ENCODE measurements at places on chromosomes 5 and 9.

DNA sequence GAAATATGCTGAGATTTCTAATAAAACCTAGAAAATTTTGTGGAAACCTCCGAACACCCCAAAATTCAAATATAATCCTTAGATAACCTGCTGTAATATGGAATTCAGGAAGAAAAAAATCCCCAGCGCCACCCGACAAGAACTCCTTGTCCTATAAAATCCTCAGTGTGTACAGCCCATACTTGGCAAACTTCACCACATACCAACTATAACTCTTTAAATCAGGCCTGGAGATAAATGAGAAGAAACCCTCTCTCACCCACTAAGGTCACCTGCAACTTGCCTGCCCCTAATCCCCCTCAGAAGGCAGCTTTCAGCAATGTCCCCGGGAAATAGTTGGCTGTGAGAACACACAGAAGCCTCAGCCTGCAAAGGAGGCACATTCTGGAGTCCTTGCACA, 90.5 kb downstream of the SH3TC2 start:
- DNase-seq, result no peak

DNA sequence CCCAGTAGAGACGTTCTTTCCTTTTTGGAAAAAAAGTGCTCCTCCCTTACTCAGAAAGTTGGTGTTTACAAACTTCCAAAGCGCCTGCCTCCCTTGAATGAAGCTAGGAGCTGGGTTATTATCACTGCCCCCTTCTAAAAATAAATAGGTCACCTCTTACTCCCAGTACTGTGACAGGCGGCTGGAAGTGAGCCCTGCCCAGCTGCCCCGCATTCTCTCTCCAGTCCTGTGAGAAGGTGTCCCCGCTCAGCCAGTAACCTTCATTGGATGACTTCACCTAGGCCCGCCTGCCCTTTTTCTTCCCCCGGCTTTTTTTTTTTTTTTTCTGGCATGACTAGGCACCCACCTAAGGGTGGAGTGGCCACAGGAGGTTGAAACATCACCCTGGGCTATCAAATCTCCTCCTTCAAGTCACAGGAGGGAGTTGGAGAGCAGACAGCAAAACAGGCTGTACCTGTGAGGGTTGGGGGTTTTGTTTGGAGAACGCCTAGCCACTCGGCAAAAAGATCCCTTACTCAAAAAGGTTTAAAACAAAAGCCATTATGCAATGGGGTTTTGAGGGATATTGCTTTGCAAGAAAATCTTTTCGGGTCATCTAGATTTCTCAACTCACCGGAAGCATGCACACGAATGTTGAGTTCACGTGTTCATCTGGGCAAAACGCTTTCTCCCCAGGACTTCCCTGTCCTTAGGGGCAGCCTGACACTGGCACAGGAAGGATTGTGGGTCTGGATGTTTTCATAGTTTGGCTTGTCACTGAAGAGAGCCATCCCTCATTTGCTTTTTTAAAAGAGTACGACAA, 43.3 kb upstream of the ZNF622 start:
- no peak for DNase-seq

DNA sequence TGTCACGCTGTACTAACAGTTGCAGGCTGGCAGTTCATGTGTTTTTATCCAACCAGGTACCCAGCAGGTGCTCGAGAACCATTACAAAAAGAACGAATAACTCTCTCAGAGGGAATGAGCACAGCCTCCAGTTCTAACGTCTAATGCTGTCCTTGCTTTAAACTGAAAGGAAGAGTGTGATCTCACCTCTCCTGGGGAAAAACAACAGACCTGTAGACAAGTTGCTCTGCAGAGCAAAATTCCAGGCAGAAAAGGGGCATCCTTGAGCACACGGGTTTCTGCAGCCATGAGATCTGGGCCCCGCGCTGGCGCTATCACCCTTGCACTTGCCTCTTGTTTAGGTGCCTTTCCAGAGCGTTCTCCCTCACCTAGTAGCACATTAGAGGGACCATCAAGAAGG, 92.5 kb upstream of the DNAH5 start:
- no peak for DNase-seq

GRCh38 chr5:21931116-21931515, 922.0 kb downstream of the CDH12 start:
- DNase-seq, result no peak

GRCh38 chr5:79111960-79112702, 522 bp downstream of the BHMT start:
- DNase-seq, result no peak

DNA sequence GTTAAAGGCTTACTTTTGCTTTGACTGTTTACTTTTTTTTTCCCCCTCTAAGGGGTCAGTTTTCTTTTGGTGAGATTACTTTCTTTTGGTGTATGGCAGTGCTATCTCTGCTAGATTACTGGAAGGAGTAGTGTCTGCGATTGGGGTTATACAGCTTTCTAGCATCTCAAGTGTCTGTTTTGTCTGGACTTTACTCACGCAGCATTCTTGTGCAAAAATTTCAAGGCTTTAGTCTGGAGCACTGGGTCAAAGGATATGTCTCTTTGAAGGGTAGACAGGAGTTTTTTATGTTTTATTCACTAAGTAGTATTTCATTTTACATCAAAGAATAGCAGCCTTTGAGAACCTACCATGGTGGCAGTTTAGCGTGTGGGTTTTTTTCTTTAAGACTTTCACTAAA, 52.6 kb downstream of the NDUFS4 start:
- no peak for DNase-seq

GRCh38 chr9:79685577-79685976, 113.8 kb downstream of the TLE4 start:
- no peak for DNase-seq

- DNase-seq, result no peak
Measured at GRCh38 chr5:31232273-31232888, 38.9 kb downstream of the CDH6 start.

- DNase-seq, result no peak
Measured at GRCh38 chr9:128469070-128469469, 13.3 kb downstream of the ODF2 start.

GRCh38 chr5:32520972-32521371, 64.4 kb upstream of the SUB1 start:
- DNase-seq, result no peak

- no peak for DNase-seq
Measured at GRCh38 chr9:129539446-129539845, 81.5 kb downstream of the C9orf50 start.

DNA sequence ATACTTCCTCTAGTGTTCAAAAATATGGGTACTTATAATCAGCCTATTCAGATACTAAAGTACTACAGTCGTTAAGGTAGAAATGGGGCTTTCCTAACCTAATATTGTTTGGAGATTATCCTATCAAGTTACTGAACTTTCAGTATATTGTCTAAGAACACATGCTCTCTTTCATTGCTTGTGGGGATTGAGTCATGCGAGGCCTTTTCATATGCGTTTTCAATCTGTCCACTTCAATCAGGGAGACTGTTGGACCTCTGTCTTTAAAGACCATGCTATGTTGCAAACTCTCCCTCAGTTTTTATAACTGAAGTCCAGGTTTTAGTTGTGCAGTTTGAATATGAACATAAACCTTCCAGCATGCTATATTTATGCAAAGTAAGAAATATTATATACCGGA, 15.0 kb downstream of the PRR16 start:
- no peak for DNase-seq

DNA sequence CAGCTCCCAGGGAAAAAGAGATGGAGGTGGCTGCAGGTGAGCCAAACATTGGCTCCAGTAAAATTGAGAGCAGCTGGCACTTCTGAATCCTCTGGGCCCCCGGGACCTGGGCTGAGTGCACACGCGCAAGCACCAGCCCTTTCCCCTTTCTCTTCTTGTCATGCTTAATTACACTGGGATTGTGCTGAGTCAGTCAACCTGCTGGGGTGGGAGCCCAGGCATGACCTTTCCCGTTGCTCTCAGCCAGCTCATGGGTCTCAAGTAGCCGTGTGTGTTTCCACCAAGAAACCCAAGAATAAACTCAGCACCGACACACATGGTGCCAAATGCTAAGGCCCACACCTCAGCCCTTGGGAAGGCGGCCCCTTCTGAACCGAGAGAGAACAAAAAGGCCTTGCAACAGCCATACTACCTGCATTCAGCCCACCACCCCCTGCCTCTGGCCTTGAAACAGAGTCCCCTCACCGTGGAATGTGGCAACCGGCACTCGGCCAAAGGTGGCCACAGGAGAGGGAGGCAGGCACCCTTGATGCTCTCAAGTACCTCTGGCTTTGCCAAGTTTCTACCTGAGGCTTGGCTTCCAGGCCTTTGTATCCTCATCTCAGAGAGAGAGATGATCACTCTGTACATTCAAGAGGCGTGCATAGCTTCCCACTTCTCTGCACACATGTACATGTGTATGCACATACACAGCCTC, 28.1 kb downstream of the SLIT3 start:
- DNase-seq, result no peak

DNA sequence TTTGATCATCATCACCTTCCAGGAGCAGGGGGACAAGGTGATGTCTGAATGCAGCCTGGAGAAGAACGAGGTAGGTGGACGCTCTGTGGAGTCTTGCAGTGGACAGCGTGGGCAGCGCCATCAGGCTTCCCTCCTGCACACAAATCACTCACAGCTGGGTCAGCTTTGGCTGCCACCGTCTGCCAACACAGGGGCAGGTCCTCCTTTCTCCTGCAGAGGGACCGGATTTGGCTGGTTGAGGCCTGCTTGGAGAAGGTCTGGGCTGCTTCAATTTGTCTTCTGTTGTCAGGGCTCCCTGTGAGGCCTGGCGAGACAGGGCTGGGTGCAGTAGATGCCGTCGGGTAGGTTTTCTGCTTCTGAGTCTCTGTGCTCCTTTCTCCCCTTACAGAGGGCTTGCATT, 180.6 kb downstream of the CACNA1B start:
- DNase-seq, result no peak

GRCh38 chr5:141615991-141616720, 2.6 kb downstream of the DIAPH1 start:
- DNase-seq, result no peak

DNA sequence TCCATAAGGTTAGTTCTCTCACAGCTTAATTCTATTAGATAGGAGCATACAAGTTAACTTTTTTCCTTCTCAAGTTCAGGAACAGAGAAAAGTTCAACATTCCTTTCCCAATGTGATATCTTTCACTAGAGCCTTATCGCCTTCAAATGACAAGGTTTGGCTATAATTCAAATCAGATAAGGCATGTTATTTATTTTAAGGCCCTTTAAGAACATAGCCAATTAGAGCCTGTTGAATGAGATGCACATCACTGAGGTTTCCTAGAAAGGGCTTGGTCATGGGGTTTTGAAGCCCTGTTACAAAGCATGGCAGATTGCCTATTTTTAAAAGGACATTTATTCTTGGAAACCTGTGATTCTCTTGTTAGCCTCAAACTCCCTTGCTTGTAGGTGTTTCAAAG, 123.4 kb downstream of the BASP1 start:
- no peak for DNase-seq

DNA sequence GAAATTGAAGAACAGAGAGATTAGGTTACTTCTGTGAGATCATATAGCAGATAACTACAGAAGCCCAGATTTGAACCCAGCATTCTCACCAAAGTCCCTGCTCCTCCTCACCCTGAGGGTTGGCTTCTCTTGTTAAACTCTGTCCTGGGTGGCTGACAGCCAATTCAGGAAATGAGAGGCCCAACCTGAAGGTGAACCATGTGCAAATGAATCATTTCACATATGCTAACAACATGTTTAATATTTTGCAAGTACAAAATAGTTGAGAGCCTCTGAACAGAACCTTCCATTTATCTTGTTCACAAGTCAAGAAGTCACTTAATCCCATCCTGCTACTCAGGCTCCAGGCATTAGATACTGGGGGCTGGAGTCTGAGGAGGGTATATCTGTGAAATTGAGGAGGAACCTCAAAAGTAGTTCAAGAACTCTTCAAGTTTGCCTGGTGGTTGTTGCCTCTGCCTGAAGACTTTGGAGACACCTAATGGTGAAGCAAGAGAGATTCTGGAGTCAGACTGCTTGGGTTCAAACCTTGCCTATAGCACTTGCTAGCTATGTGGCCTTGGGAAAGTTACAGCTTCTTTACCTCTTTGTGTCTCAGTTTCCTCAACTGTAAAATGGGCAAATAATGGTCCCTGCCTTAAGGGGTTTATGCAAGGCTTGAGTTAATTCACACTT, 564.0 kb downstream of the PSAT1 start:
- no peak for DNase-seq

GRCh38 chr9:89564346-89564878, 40.4 kb upstream of the GADD45G start:
- no peak for DNase-seq
